ENCODE measurements at places on chromosomes 12 and 14. TPM values are rescaled to one million over a fixed set of nuclear protein-coding genes. Genes with fewer than 3 reads are reported as not detected.
A peak's percentile ranks its signal among the peaks of the same experiment; 100 is the strongest.

- no peak for DNase-seq
- H3K4me1 ChIP-seq = no peaks in the 10 kb centered on the region
- no peak overlapping the region for H3K27ac ChIP-seq
- H3K27me3 ChIP-seq = no peaks in the 10 kb centered on the region
- H3K36me3 ChIP-seq = no peaks in the 10 kb centered on the region
- H3K4me3 ChIP-seq = no peak overlapping the region
These were observed 171.9 kb upstream of the DIO2 start for GRCh38 chr14:80383223-80383622.

GRCh38 chr12:40697566-40698259, 5.5 kb downstream of the CNTN1 start:
- no peaks in the 10 kb centered on the region for H3K4me1 ChIP-seq
- H3K27ac ChIP-seq = no peak overlapping the region
- no peaks in the 10 kb centered on the region for H3K36me3 ChIP-seq
- H3K4me3 ChIP-seq = no peak overlapping the region
- no peaks in the 10 kb centered on the region for H3K27me3 ChIP-seq

DNA sequence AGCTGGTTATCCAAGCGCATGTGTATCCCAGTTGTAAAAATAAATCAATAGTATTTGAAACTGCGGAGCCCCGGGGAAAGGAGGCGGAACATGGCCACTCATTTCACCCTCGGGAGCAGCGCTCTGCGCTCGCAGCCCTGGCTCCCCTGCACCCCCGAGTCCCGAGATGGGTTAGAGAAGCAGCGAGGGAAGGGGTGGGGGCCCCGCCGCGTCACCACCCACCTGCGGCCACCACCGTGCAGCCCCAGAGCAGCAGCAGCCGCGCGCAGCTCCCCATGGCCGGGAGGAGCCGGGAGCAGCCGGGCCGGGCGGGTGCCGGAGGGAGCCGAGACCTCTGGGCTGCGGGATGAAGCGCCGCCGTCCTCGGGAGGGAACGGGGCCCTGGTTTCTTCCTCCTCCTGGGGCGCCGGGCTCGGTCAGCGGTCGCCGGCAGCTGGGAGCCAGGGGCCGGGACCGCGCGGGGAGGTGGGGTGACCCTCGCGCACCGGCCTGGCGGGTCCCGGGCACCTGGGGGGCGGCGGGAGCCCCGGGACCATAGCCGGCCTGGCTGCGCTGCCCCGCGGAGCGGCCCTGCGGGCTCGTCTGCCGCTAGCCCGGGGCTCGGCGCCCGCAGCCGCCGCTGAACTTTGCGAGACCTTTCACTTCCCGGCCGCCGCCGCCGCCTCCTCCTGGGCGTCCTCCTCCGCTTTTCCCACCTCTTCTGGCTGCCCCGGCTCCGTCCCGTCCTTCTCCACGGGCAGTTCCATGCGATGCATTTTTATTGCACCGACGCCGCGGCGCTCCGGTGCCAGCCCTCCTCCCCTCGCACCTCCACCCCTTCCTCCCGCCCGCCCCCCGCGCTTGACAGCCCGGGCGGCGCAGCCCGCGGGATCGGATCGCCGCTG, at the start of gene NTN4:
TSS of gene NTN4 (minus strand) at position 732 of the 884 bp plus-strand sequence. CDS start at position 277, 455 bp downstream.
- DNase-seq = no peak
- no peaks in the 10 kb centered on the region for H3K36me3 ChIP-seq
- peaks cover 12% of the 10 kb centered on the region for H3K4me1 ChIP-seq
- no peak within 1 kb of the TSS for H3K4me3 ChIP-seq
- no peak within 1 kb of the TSS for H3K27ac ChIP-seq

DNA sequence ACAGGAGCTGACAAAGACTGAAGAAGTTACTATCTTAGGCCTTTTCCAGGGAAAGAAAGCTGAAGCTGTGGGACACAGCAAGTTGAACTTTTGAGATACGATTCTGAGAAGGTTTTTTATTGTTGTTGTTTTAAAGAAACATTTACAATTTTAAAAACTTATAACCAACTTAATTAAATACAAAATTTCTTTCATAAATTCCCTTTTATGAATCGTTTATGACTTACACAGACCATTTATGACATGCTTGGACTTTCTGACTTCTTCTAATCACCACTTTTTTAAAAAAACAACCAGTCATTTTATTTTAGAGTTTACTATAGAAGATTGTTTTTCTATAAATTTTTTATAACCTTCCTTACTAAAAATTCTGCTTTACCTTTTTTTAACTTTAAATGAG, 68.7 kb downstream of the DHRS2 start:
- H3K4me1 ChIP-seq = no peaks in the 10 kb centered on the region
- H3K36me3 ChIP-seq = no peaks in the 10 kb centered on the region
- DNase-seq = no peak
- no peak overlapping the region for H3K27ac ChIP-seq

- peaks cover 7% of the 10 kb centered on the region for H3K27me3 ChIP-seq
- H3K4me3 ChIP-seq = no peak overlapping the region
- H3K4me1 ChIP-seq = no peaks in the 10 kb centered on the region
These were observed 71.6 kb upstream of the KRAS start for GRCh38 chr12:25322351-25322750.

DNA sequence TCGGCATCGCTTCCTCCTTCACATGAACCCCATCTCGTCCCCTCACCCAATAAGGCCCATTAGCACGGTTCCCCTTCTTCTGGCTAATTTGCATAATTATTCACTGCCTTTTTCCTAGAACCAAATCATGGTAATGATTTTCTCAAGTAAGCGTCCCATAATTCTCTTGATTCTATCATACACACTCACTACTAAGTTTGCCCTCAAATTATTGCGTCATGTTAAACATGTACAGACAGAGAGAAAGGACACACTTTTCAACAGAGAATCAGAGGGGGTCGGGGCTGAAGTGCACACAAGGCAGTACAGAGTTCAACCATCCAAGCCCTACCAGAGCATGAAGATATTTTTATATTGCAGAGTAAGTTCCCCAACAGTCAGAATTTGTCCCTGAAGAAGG, 256.6 kb downstream of the FOXN3 start:
- no peaks in the 10 kb centered on the region for H3K27me3 ChIP-seq
- H3K4me3 ChIP-seq = no peak overlapping the region
- H3K4me1 ChIP-seq = peaks cover 31% of the 10 kb centered on the region
- H3K27ac ChIP-seq = no peak overlapping the region
- H3K36me3 ChIP-seq = no peaks in the 10 kb centered on the region
- DNase-seq = no peak

DNA sequence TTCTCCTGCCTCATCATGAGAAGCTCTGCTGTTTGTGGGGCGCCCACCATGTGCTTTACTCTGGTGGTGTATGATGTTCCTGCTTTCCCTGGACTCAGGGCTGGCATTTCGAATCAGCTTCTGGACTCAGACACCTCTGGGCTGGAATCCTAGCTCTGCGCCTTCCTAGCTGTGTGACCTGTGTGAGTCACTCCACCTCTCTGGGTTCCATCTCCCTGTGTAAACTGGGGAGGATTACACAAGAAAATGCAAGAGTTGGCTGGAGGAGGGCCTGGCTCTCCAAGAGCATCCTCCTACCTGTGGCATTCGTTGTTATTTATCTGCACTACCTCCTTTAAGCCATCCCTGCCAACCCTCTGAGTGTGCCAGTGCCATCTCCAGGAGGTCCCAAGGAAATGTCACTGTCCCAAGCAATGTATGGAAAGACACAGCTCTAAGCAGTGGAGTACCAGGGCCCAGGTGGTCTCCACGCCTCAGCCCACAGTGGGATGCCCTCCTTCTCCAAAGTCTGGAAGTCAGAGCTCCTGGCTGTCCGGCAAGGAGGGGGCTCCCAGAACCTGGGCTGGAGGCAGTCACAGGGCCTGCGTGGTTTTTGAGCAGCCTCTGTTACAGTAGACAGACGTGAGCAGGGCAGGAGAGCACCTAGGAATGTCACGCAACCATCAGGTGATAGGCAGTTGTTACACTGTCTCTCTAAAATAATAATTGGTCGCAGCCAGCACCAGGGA, 7.3 kb upstream of the TNFAIP2 start:
- H3K27me3 ChIP-seq = no peaks in the 10 kb centered on the region
- no peak overlapping the region for H3K4me3 ChIP-seq
- peak overlapping the region; percentile 73 for H3K27ac ChIP-seq
- H3K36me3 ChIP-seq = no peaks in the 10 kb centered on the region
- DNase-seq = no peak

- H3K4me1 ChIP-seq = no peaks in the 10 kb centered on the region
- no peaks in the 10 kb centered on the region for H3K36me3 ChIP-seq
- no peak for DNase-seq
- H3K27me3 ChIP-seq = peaks cover 6% of the 10 kb centered on the region
- H3K27ac ChIP-seq = no peak overlapping the region
These were observed 9.5 kb downstream of the HHIPL1 start for GRCh38 chr14:99654235-99654985.

DNA sequence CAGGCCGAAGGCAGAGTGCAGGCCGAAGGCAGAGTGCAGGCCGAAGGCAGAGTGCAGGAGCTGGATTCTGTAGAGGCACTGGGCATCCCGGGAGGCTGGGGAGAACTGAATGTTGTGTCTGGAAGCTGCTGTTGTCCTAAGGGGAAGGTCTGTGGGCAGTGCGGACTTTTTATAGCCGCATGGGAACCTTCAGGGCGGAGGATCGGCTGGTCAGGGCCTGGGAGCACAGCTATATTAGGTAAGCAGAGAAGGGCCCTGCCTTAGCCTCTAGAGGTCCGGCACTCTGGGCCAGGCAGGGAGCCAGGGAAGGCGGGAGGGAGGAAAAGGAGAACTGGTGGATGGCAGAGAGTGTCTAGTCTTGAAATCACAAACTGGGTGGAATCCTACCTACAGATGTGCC, 14.2 kb downstream of the CABP1 start:
- peaks cover 54% of the 10 kb centered on the region for H3K27me3 ChIP-seq
- DNase-seq = no peak
- H3K27ac ChIP-seq = no peak overlapping the region

DNA sequence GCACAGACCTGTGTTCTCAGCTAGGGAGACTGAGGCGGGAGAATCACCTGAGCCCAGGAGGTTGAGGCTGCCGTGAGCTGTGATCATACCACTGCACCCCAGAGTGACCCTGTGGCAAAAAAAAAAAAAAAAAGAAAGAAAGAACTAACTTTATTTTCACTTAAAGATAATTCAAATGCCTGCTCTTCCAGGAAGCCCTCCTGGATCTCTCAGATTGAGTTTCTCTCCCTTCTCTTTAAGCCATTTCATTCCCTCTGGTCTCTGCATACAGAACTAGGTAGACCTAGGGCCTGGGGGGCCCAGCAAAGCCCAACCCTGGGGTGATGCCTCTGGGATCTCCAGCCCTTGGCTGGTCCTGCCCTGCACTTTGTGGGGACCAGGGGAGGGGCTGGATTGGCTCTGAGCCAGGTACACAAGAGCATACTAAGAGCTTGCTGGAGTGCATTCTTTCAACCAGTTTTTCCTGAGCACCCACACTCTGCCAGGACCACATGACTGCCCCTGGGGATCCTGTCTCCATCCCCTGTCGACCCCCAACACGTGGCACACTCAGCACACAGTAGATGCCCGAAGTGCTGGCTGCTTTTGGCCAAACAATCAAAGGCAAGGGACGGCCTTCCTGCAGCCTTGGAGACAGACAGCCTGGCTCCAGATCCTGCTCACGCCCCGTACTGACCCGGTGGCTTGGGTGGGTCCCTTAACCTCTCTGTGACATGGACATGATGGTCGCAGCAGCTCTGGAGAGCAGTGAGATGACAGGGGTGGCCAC, 52.7 kb downstream of the CYP46A1 start:
- no peak overlapping the region for H3K27ac ChIP-seq
- no peak for DNase-seq
- peaks cover 6% of the 10 kb centered on the region for H3K27me3 ChIP-seq

DNA sequence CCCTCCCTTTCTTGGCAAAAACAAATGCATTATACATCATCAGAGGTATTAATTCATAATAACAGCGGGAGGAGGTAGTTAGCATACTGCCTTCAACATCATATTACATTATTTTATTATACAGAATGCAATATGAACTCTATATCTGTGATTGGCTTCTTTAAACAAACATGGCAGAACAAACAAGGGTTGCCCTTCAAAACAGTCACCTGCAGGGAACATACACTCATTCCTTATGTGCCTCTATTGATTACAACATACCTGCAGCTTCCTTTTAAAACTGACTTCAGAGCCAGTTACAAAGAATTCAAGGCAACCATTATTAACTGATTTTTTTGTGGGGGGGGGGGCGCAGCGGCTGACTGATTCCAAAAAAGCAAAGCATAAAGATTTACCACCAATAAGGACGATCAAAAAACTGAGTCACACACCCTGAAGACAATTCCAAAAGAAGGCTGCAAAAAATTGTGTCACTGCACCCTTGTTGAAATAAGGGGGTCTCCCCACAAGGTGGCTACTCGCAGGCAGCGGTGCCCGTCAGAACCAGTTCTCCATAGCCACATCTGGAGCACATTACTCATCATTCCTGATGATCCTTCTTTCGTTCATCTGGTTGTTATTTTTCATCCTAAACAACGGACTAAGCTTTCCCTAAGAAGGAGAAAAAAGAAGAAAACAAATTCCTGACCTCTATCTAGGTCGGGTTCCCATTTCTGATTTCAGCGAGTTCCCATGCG, 51.8 kb downstream of the SMUG1 start:
- no peak overlapping the region for H3K4me3 ChIP-seq
- peaks cover 23% of the 10 kb centered on the region for H3K27me3 ChIP-seq
- H3K4me1 ChIP-seq = no peaks in the 10 kb centered on the region

- H3K27ac ChIP-seq = no peak overlapping the region
- no peaks in the 10 kb centered on the region for H3K27me3 ChIP-seq
- H3K4me1 ChIP-seq = peaks cover 3% of the 10 kb centered on the region
- H3K4me3 ChIP-seq = no peak overlapping the region
- peaks cover 21% of the 10 kb centered on the region for H3K36me3 ChIP-seq
These were observed 63.2 kb downstream of the ATP2B1 start for GRCh38 chr12:89645434-89645833.

DNA sequence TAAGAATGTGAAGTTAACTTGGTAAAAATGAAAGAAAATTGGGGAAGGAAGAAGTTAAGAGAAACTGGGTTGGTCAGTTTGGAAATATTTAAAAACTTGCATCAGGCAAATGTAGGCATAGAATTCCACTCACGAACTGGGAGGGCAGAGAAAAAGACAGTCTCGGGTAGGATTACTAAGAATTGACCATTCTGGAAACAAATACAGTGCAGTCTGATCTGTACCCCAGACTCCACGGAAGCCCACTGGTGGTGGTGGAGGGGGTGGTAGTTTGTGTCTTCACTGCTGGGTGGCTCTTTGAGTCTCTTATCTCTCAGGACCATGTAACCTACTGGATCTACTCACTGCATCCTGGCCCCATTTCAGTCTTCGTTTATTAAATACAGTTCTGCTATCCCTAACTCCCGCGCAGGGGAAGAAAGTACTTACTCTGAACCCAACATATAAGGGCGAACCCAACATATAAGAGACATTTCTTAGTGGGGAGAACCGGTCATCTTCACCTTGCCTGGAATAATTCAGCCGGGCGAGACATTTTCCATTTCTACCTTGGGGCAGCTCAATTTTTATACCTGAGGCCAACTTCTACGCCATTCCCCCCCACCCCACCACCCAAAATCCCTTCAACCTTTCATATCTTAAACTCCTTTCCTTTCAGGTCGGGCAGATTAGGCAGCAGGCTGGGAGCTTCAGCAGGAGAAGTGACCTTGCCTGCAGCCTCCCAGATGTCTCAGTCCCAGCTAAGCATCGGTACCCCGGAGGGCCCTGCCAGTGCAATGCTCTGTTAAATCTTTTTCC, 1.7 kb downstream of the SLC2A3 start:
- peak; percentile 20 for DNase-seq
- peaks cover 10% of the 10 kb centered on the region for H3K4me1 ChIP-seq
- H3K4me3 ChIP-seq = peak overlapping the region; percentile 90
- H3K27ac ChIP-seq = peak overlapping the region; percentile 79
- peaks cover 54% of the 10 kb centered on the region for H3K36me3 ChIP-seq

- no peak for DNase-seq
- no peaks in the 10 kb centered on the region for H3K36me3 ChIP-seq
- no peak overlapping the region for H3K27ac ChIP-seq
- H3K27me3 ChIP-seq = no peaks in the 10 kb centered on the region
- H3K4me3 ChIP-seq = no peak overlapping the region
These were observed 118.7 kb upstream of the TSPAN8 start for GRCh38 chr12:71276541-71276940.

Gene PSMB5
- total RNA-seq = 198 TPM

Gene KCNH3
- 0.29 TPM for total RNA-seq

Gene BRAP
- total RNA-seq = 28.8 TPM

Gene TCP11L2
- total RNA-seq = 4.0 TPM

Gene CCDC175
- not detected for total RNA-seq
